NCI-H748 treated with DMSO at 0.1 percent for 48 hours (cell line): ENCODE measurements at places on chromosomes 7 and 10.

- no peak for DNase-seq
Measured at GRCh38 chr10:78544423-78545090, 510.9 kb downstream of the RPS24 start.

DNA sequence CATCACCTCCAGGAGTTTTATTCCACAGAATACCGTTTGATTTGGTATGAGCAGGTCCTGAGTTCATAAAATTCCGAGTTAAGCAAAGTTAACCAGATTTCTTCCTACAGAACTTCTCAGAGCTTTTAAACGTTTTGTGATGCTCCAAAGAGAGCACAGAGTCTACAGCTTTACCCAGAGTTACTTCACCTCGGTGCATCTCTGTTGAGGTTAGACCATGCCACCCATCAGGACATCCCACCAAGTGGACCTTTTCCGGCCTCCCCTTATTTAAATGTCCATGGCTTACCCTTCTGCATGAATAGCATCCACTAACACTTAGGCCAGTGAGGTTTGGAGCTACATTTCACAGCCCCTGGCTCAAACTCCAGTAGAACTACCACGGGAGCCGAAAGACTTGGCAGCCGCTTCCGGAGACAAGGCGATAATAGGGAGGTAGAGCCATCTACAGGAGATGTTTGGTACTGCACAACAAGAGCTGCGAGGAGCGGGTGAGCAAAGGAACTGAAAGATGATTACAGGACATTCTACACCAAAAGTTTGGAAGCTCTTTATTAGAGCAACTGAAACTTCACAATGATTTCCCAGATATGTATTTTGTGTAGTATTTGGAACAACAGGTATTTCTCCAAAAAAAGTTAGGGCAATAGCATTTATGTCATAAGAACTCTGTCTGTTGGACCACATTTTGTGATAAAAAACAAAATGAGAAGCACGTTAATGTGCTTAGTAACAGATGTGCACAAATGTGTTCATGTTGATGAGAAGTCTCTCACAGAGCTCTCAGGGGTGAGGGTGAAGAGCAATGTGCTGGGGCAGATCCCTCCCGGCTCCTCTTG is 174.7 kb downstream of the HERPUD2 start:
- peak; percentile 33 for DNase-seq

DNA sequence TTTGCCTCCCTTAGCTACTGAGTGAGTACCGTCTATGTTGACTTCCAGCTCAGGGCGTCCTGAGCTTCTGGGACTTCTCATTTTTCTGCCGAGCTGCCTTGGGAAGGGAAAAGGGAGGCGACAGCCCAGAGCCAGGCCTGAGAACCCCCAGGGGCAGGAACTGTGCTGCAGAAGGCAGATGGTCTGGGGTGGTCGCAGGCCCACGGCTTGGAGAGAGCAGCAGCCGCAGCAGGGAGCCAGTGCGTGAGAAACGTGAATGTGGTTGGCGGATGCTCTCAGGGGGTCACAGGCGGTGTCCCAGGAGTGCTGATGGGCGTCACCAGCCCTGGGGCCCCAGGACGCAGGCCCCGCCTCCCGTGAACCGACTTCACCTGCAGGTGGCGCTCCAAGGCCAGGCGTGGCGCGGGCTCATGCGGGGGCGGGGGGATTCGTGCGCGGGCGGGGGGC is 9.2 kb upstream of the PWWP2B start:
- no peak for DNase-seq

GRCh38 chr10:1605999-1606940 is 131.1 kb downstream of the ADARB2 start:
- DNase-seq = no peak

GRCh38 chr7:93442478-93443224 is 131.9 kb downstream of the CALCR start:
- peak; percentile 22 for DNase-seq

GRCh38 chr10:119248681-119249080 is 41.3 kb downstream of the GRK5 start:
- DNase-seq = no peak

- DNase-seq = peak; percentile 11
Measured at GRCh38 chr10:124742413-124743190, 1.6 kb downstream of the FAM53B start.

DNA sequence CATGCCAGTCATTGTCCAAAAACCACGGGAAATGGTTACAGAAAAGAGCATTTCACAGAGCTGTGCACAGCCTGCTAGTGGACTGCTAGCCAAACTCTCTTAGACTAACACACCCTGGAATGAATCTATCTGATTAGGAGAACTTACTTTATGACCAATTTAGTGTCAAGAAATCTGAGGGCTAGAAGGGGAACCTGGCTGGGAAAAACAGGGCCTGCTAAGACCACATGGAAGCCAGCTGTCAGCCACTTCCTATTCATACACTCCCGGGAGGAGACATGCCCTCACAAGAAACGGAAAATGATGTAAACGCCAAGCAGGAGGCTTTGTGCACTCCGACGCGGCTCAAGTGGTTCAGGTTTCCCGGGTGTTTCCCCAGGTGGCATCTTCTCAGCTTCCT is 54.8 kb downstream of the MPP7 start:
- DNase-seq = no peak

DNA sequence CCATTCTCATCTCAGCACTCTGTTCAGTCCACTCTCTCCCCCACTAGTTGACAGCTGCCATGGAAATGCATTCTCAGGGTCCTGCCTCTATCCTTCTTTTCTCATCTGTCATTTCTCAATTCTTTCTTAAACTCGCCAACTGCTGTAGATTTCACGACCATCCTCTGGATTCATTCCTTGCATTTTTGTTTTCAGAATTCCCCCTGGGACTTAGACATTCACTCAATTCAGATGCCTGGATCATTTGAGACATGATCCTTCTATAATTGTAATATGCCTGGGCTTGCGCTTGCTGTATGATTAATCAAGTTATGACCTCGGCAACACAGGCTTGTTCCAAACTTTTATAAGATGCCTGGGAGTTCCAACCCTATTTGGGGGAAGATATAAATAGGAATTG is 104.5 kb downstream of the RAB11FIP2 start:
- no peak for DNase-seq

GRCh38 chr10:17872191-17873091 is 63.3 kb downstream of the MRC1 start:
- peak; percentile 7 for DNase-seq

DNA sequence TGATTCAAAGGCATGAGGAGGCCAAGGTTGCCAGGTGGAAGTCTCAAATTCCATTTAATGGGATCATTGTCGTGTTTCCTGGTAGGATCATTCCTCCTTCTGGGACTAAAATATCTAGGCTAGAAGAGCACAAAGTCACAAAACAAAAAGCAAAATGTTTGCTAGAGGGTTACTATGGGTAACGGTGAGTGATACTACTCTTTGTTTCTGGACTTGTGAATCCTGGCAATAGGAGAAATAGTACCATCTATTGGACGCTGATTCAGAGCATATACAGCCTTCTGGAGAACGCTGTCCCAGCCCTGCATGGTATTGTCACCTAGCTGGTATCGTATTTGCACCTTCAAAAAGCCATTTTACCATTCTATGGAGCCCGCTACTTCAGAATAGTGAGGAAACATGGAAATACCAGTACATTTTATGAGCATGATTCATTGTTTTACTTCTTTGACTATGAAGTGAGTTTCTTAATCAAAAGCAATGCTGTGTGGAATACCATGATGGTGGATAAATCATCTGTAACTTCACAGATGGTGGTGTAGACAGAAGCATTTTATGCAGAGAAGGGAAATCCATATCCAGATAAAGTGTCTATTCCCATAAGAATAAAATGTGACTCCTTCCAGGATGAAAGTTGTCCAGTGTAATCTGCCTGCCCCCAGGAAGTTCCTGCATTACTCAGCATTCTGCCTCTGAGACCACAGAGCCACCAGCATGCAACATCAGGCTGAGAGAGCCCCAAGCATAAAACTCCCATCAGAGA is 361.0 kb downstream of the ETV1 start:
- DNase-seq = no peak
